EH (cell line): ENCODE measurements at places on chromosomes 7 and 10.

DNA sequence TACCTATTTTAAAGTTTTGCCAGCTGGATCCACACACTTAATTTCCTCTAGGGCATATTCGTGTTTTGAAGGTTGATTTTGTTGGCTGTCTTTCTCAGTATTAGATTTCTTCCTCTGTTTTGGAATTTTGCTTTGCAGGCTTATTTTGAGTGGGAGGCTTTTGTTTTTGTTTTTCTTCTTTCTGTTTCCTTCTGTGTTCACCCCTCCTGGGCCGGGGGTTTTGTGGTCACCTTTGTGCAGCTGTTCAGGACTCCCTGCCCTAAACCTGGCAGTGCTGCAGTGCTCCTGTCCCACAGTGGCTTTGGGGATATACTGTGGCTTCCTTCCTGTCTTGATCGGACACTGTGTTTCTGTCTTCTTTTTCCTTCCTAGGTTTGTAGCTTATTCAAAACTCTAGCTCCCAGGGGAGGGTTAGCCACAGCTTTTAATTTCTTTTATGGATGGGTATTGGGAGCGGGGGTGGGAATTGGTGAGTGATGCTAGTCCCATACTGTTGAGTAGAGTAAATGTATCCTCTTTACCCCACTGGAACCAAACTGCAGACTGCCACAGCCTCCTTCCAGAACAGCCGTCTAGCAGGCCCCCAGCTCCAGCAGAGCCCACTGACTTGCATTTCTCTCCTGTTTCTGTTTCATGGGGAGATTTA is 228.7 kb upstream of the FZD8 start:
- no peak for DNase-seq

GRCh38 chr7:148442933-148443332 is 147.6 kb upstream of the C7orf33 start:
- no peak for DNase-seq

DNA sequence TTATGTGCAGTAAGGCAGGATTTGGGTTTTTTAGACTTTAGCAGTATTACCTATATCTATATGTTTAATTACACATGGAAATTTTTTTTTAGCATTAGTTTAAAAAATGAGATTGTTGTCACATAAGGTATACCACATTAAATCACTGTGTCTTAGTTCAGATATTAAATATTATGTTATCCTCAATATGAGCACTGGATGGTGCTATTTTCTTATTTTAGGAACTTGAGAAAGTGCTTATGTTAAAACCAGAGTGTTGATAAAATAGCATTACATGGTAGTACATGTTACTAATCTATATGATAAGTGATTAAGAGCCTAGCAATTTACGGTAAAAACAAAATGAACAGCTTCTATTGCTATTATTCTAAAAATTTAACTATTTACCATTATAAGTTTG is 28.8 kb downstream of the MIOS start:
- DNase-seq, result peak; percentile 38

DNA sequence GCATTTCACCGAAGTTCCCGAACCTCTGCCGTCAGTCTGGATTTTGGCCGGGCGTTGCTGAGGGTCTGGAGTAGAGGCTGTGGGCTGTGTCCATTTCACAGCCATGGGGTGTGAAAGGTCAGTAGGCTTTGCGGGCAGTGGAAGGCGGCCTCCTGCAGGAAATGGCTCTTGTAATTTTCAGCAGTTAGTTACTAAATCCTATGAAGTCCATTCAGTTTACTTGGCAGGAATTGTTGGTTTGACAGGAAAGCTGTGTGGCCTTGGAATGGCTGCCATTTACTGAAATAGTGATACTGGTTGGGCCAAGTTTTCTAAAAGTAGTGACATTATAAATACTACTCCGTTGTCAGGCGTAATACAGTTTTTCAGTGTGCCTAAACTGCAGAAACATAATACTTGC is 303.7 kb downstream of the CCDC3 start:
- no peak for DNase-seq

DNA sequence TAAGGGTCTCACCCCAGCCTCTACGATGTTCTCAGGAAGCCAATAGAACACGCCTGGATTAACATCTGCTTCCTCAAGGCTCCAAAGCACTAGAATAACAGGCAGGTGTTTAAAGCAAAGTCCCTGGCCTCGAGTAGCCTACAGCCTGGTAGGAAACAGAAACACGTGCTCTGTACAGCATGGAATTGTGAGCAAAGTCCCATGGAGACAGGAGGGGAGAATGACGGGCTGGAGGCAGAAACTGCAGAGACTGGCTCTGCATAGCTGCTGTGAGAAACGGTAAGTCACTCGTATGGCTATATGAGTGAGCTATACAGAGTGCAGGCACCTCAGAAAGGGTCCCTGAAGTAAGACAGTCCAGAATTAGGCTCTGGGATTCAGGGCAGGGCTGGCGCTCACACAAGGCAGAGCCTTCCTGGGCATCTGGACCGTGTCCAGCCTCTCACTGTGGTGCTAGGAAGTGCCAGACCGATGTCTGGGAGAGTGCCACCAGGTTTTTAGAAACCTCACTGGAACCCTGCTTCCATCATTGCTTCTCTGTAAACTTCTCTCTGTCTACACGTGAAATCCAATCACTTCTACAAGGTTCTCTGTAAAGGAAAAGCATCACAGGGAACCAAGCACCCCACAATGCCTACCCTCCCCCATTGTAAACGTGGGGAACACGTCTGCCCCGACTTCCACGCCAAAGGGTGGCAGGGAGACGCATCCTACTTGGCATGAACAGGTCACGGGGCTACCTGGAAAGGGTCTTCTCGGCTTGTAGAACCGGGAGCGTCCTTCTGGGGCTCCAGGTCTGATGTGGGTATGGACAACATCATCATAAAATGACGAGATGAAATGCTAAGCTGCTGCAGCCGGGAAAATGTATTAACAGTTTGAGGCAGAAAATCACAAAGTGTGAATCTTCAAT is 38.8 kb upstream of the SHH start:
- DNase-seq, result no peak

- DNase-seq, result no peak
Measured at GRCh38 chr10:101114646-101115045, 16.5 kb upstream of the TLX1 start.

DNA sequence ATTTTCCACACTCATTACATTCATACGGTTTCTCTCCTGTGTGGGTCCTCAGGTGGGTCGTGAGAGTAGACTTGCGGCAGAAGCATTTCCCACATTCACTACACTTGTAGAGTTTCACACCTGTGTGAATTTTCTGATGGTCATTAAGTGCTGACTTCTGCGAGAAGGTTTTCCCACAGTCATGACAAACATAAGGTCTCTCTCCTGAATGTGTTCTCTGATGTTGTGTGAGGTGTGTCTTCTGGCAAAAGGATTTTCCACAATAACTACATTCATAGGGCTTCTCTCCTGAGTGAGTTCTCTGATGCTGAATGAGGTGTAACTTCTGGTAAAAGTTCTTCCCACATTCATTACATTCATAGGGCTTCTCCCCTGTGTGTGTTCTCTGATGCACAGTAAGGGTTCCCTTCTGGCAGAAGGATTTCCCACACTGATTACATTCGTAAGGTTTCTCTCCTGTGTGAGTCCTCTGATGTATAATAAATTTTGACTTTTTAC is 15.1 kb downstream of the ZNF12 start:
- DNase-seq, result peak; percentile 20

GRCh38 chr10:70459061-70459773 is 17.7 kb upstream of the NODAL start:
- no peak for DNase-seq

GRCh38 chr10:44030738-44031137 is 354.2 kb downstream of the CXCL12 start:
- no peak for DNase-seq

DNA sequence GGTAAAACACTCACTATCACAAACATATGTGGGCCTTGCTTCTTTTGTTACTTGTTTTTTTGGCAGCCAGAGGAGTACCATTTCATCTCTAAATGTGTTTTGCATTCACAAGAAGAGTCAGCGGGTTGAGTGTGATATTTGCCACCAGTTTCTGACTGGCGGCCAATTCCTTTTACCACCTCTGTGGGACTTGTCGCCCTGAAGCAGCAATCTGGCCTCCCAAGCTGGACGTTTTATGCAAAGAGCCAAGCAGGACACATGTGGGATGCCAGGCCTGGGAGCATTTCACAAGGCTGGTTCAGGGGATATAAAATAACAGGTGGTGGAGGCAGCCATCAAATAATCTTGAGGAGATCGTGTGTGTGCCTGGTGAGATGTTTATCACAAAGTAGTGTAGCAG is 61.8 kb upstream of the TRIL start:
- no peak for DNase-seq

GRCh38 chr10:61411706-61412105 is 41.5 kb downstream of the TMEM26 start:
- DNase-seq, result no peak

DNA sequence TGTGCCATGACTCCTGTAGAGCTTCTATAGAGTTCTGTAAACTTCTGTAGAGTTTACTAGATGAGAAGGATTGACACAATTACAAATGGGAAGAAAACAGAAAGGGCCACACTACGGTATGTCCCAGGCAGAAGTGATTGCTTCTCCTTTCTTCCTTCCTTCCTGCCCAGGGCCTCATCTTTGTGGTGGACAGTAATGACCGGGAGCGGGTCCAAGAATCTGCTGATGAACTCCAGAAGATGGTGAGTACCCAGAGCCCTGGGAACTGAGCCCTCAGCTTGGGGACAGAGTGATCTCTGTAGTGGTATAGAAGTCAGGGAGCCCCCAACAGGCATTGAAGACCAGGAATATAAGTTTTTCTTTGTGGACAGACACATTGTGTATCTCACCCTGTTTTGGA is 1.7 kb downstream of the ARF5 start:
- peak; percentile 68 for DNase-seq

GRCh38 chr10:129552119-129552518 is 85.1 kb downstream of the MGMT start:
- no peak for DNase-seq
